ENCODE measurements at places on chromosomes 6 and 20. TPM values are rescaled to one million over a fixed set of nuclear protein-coding genes. Genes with fewer than 3 reads are reported as not detected.

GRCh38 chr6:166523782-166524559 lies 62.5 kb downstream of the RAMACL start:
- no peak for DNase-seq
- no peak overlapping the region for H3K4me3 ChIP-seq
- no peak overlapping the region for H3K27ac ChIP-seq

DNA sequence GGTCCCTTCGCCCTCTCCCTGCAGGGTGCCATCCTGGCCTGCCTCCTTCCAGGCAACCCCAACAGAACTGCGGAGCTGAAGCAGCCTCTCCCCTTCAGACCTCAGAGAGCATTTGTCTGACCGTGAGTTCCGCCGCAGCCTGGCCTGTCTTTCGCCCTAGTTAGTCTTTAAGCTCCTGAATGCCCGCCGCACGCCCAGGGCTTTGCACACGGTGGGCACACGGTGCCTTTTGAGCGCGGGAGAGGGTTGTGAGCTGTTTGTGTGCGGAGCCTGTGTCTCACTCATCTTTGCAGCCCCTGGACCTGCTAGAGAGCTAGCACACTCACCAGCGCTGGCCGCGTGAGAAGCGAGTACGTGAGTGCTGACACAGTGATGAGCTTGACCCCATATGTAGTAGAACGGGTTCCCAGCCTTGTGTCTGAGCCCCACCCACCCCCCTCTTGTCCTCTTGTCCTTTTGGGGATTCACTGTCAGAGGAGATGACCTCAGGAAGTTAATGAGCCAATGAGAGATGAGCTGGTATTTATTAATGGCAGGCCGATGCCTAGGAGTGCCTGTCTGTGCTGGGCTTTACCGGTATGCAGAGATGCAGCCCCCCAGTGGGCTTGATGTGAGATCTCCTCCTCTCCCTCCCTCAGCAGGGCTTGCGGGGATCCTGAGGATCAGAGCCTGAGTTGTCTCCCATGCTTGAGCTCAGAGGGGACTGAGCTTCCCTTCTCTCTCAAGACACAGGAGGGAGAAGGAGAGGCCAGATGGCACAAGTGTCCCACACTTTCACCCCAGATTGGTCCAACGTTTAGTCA lies 249.2 kb downstream of the FARS2 start:
- H3K27me3 ChIP-seq: no peaks in the 10 kb centered on the region
- no peak overlapping the region for H3K4me3 ChIP-seq
- H3K4me1 ChIP-seq: no peaks in the 10 kb centered on the region
- H3K27ac ChIP-seq: no peak overlapping the region
- peaks cover 3% of the 10 kb centered on the region for H3K36me3 ChIP-seq

Gene PACRG
- total RNA-seq: 0.47 TPM

DNA sequence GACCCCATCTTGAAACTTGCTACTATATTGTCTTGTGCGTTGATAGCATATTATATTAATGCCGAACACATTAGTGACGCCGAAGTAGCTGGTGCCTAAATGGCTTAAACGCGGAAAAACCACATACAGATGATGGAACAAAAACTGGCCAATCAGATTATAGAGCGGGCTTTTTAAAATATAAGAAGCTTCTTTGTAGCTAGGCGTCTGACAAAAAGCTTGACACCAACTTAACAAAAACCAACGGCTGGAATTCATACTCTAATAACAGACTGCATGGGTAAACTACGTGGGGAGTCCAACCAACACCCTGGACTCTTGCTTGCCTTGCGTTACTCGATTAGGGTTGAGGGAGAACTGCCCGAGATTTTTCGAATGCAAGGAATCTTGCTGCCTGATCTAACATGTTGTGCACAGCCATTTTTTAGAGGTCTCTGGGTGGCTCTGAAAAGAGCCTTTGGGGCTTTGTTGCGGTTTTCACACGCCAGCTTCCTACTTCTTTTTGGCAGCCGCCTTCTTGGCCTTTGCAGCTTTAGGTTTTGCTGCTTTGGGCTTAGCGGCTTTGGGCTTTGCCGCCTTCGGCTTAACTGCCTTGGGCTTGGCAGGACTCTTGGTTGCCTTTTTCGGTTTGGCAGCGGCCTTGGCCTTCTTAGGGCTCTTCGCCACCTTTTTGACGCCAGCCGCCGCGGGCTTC lies 45.7 kb downstream of the OR2B2 start:
- peaks cover 17% of the 10 kb centered on the region for H3K4me1 ChIP-seq
- peak overlapping the region; percentile 31 for H3K4me3 ChIP-seq
- H3K27ac ChIP-seq: no peak overlapping the region
- DNase-seq: no peak
- no peaks in the 10 kb centered on the region for H3K36me3 ChIP-seq

DNA sequence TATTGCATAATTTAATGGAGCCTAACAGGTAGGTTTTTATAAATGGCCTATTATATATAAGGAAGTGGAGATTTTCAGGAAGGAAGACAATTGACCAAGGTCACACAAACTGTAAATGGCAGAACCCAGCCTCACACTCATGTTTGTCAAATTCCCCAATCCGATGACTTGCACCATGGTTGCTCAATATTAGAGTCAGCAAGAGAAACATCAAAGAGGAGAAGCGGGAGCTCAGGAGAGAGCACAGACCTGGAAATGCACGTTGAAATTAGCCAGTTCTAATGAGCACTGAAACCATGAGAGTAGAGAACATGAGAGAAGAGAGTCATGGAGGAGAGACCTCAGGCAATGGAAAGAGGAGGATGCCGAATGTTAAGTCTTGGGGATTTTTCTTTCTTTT lies 13.5 kb upstream of the MLIP start:
- DNase-seq: no peak
- H3K4me1 ChIP-seq: no peaks in the 10 kb centered on the region
- no peak overlapping the region for H3K4me3 ChIP-seq
- no peak overlapping the region for H3K27ac ChIP-seq
- H3K27me3 ChIP-seq: no peaks in the 10 kb centered on the region
- no peaks in the 10 kb centered on the region for H3K36me3 ChIP-seq

GRCh38 chr6:73203098-73203497 lies 22.2 kb downstream of the KHDC1L start:
- H3K4me1 ChIP-seq: no peaks in the 10 kb centered on the region
- DNase-seq: no peak
- H3K27me3 ChIP-seq: no peaks in the 10 kb centered on the region
- H3K27ac ChIP-seq: no peak overlapping the region

GRCh38 chr6:294656-295565 lies 2.6 kb downstream of the DUSP22 start:
- H3K27ac ChIP-seq: no peak overlapping the region
- H3K4me3 ChIP-seq: no peak overlapping the region
- no peak for DNase-seq
- peaks cover 12% of the 10 kb centered on the region for H3K4me1 ChIP-seq

- H3K4me1 ChIP-seq: peaks cover 22% of the 10 kb centered on the region
- H3K27ac ChIP-seq: peak overlapping the region; percentile 78
- DNase-seq: no peak
- peaks cover 7% of the 10 kb centered on the region for H3K36me3 ChIP-seq
- no peak overlapping the region for H3K4me3 ChIP-seq
Measured at GRCh38 chr20:44610313-44610962, 28.1 kb downstream of the PKIG start.

Gene VPS16
- total RNA-seq: 16.7 TPM

Gene CALHM4
- not detected for total RNA-seq

DNA sequence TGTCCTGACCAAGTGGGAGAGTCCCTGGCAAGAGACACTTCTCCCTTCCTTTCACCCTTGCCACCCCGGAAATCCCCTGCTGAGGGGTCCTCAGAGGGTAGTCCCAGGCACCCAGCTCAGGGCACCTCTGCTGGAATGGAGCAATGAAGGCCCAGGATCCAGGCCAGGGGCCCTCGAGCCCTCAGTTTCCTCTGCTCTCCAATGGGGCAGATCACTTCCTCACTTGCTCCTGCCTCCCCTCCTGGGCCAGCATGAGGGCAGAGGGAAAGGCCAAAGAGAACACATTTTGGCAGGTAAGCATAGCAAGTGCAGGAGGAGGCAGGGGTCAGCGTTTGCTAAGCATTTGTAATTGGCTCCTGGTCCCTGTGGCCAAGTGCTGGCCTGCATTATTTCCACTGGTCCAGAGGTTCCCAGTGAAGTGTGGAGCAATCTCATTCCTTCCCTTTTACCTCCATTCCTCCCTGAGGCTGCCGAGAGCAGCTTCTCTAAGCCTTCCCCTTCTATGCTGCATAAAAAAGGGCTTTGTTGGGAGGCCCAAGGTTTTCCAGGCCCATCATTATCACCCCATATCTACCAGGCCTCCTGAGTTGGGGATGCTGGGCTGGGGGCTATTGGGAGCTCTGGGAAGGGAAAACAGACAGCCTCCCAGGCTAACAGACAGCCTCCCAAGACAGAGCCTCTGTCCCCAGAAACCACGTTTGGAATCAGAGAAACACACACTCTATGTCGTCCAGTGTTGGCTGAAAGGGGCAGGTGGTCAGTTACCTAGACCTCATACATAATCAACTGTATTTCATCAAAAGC lies 28.8 kb upstream of the VEGFA start:
- H3K27me3 ChIP-seq: no peaks in the 10 kb centered on the region
- H3K4me3 ChIP-seq: no peak overlapping the region
- H3K27ac ChIP-seq: no peak overlapping the region
- no peaks in the 10 kb centered on the region for H3K4me1 ChIP-seq
- DNase-seq: no peak
- H3K36me3 ChIP-seq: no peaks in the 10 kb centered on the region

Gene BTNL2
- total RNA-seq: not detected

Gene DNAJC5
- 28.6 TPM for total RNA-seq

- no peaks in the 10 kb centered on the region for H3K4me1 ChIP-seq
- no peak for DNase-seq
- H3K27me3 ChIP-seq: peaks cover 12% of the 10 kb centered on the region
- no peak overlapping the region for H3K4me3 ChIP-seq
Measured at GRCh38 chr20:2541940-2542339, 5.6 kb downstream of the TMC2 start.

Gene NKX2-4
- total RNA-seq: not detected

DNA sequence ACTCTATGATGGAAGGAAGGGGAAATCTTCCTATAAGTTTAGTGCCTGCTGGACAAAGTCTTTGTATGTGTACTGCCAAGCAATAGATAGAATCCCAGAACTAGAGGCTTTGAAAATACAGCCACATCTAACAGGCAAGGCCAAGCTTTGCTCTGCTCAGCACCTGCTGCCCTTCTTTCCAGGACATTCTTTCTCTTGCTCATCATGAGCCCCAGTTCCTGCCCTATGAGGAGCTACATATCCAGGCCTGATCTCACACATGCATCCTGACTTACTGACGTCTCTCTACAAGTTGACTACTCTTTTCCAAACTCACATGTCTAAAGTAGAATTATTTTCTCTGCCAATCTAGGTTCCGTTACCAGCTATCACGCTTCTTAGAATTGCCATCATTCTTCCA lies 64.5 kb upstream of the ENPP5 start:
- no peak for DNase-seq
- H3K27ac ChIP-seq: no peak overlapping the region
- no peaks in the 10 kb centered on the region for H3K36me3 ChIP-seq
- no peaks in the 10 kb centered on the region for H3K27me3 ChIP-seq
- H3K4me1 ChIP-seq: no peaks in the 10 kb centered on the region

DNA sequence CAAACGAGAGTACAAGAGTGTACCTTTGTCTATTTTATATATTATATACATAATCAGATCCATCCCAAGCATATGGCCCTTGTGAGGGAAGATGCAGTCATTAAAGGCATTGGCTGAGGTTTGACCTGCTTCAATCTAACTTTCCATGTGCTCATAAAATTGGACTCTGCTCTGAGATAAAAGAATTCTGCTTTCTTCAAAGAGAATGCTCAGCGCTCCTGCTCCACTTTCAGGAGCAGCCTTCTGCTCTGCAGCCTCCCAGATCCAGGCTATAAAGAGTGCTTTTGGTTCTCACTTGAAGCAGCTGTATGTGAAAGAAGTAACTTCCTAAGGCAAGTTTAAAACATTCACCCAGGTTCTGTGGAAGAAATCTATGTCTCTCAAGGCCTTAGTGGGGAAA lies 45.3 kb downstream of the CD83 start:
- no peaks in the 10 kb centered on the region for H3K36me3 ChIP-seq
- no peaks in the 10 kb centered on the region for H3K27me3 ChIP-seq
- H3K4me1 ChIP-seq: no peaks in the 10 kb centered on the region
- H3K27ac ChIP-seq: no peak overlapping the region

Gene OR2B6
- total RNA-seq: 0.19 TPM

GRCh38 chr20:47544240-47544639 lies 42.6 kb downstream of the NCOA3 start:
- no peak overlapping the region for H3K4me3 ChIP-seq
- H3K36me3 ChIP-seq: no peaks in the 10 kb centered on the region
- DNase-seq: no peak
- H3K4me1 ChIP-seq: no peaks in the 10 kb centered on the region
- no peak overlapping the region for H3K27ac ChIP-seq

Gene TRIM31
- 0.79 TPM for total RNA-seq

GRCh38 chr20:19438488-19438887 lies 226.0 kb downstream of the SLC24A3 start:
- H3K4me3 ChIP-seq: no peak overlapping the region
- no peaks in the 10 kb centered on the region for H3K4me1 ChIP-seq
- no peaks in the 10 kb centered on the region for H3K36me3 ChIP-seq

Gene SLC44A4
- 2.4 TPM for total RNA-seq

Gene PROKR2
- total RNA-seq: not detected

GRCh38 chr20:56769921-56770600 lies 141.0 kb downstream of the TFAP2C start:
- DNase-seq: no peak
- H3K27me3 ChIP-seq: no peaks in the 10 kb centered on the region

Gene FAM217A
- not detected for total RNA-seq

- no peaks in the 10 kb centered on the region for H3K27me3 ChIP-seq
- peaks cover 5% of the 10 kb centered on the region for H3K4me1 ChIP-seq
- H3K27ac ChIP-seq: no peak overlapping the region
- H3K4me3 ChIP-seq: no peak overlapping the region
- DNase-seq: no peak
Measured at GRCh38 chr6:117512987-117513573, 30.6 kb downstream of the DCBLD1 start.

- DNase-seq: no peak
- H3K36me3 ChIP-seq: peaks cover 60% of the 10 kb centered on the region
- H3K27me3 ChIP-seq: no peaks in the 10 kb centered on the region
- H3K27ac ChIP-seq: no peak overlapping the region
- no peak overlapping the region for H3K4me3 ChIP-seq
- no peaks in the 10 kb centered on the region for H3K4me1 ChIP-seq
Measured at GRCh38 chr20:35122756-35123405, 24.3 kb downstream of the EDEM2 start.

GRCh38 chr20:45309075-45309474 lies 976 bp upstream of the MATN4 start:
- H3K4me1 ChIP-seq: no peaks in the 10 kb centered on the region
- H3K36me3 ChIP-seq: no peaks in the 10 kb centered on the region
- no peak overlapping the region for H3K27ac ChIP-seq
- H3K27me3 ChIP-seq: peaks cover 7% of the 10 kb centered on the region
- no peak overlapping the region for H3K4me3 ChIP-seq

Gene APOM
- 164 TPM for total RNA-seq
